Stimulated activated CD4-positive, alpha-beta T cell treated with anti-CD3 and anti-CD28 coated beads, Interleukin-15, amount 100 ng/mL, for 24 hours (primary cell): ENCODE measurements at places on chromosomes 4 and X.

DNA sequence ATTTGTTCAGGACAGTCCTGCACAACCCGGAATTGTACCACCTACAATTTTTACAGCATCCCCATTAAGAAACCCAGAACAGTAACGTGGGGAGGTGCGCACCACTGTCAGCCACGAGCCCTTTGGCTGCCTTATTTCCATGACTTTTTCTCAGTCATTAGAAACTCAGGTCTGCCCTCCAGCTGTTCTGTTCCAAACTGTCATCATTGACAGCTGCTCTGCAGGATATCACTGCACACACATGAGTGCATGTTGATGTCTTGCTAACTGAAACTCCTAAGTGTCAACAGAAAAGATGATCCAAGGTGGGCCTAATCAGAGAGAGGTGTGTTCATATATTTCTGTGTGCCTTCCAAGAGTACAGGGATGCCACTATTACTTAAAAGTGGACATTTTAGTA, 123.4 kb downstream of the PARM1 start:
- DNase-seq, result no peak

- peak; percentile 18 for DNase-seq
Observed at GRCh38 chr4:83285055-83285407, 433 bp upstream of the COQ2 start.

DNA sequence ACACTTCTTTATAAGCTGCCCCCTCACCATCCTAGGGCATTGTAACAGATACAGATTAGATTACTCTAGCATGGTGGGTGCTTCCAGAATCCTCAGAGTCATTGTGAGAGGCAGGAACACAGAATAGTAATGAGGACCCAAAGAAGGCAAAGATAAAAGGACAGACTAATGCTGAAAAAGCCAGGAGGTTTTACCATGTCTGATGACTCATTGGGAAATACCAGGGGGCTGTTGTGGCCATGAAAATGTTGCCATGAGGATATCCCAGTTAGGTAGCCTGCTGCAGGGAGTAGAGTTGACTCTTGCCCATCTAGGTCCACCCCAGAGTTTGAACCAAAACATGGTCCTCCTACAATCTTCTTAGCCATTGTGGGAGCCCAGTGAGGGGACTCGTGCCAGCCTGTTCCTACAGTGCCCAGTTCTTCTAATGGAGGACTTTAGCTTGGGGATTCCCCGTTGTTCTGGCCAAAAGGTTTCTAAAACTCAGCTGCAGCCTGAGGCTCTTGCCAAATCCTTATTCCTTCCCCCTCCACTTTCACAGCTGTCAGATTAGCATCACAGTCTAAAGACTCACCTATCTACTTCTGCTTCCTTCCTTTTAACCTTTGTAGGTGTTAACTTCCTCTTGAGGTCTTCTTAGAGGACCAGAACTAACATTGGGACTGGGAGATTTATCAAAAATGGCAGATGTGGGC, 586.0 kb upstream of the AADAT start:
- no peak for DNase-seq

DNA sequence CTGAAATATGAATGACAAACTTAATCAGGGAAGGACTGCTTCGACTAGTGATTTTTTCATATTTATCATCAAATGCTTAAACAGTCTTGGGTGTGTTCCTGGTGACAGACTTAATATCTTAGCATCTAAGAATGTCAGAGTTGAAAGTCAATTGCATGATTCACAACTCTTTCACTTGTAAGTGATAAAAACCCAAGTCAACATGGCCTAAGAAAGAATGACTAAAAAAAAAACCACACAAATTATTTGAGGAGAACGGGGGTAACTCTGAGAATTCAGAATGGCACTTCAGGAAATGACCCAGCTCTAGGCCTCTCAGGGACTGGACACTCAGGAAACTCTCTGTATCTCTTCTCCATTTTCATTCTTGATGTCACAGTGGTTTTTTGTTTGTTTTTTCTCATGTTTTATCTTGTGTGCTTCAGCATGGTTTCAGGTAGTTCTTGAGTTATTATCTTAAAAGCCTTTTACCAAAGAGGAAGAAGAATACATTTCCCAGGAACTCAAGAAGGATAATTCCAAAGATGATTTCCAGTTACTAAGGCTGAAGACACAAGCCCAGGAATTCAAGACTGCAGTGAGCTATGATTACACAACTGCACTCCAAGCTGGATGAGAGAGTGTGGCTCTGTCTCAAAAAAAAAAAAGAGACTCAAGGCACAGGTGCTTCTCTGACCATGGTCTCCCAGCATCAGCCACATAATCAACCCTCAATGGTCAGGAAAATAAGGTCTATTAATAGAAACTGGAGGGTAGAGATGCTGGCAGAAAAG, 1697.8 kb upstream of the IGFBP7 start:
- no peak for DNase-seq

DNA sequence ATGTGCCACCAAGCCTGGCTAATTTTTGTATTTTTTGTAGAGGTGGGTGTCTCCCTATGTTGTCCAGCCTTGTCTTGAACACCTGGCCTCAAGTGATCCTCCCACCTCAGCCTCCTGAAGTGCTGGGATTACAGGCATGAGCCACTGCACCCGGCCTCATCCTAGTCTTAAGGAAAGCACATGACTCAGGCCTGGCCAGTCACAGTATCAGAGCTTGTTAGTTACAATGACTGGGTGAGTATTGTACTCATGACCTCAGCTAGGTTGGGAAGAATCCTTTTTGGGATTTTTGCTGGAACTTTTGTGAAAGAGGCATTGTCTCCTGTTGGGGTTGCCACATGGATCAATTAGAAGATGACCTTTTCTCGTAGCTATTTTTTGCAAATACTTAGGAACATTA, 292.8 kb downstream of the RAPGEF2 start:
- DNase-seq, result no peak

- peak; percentile 72 for DNase-seq
Observed at GRCh38 chrX:40108959-40109287, 11.2 kb upstream of the BCOR start.

GRCh38 chr4:12414181-12414812, 985.6 kb upstream of the HS3ST1 start:
- no peak for DNase-seq

DNA sequence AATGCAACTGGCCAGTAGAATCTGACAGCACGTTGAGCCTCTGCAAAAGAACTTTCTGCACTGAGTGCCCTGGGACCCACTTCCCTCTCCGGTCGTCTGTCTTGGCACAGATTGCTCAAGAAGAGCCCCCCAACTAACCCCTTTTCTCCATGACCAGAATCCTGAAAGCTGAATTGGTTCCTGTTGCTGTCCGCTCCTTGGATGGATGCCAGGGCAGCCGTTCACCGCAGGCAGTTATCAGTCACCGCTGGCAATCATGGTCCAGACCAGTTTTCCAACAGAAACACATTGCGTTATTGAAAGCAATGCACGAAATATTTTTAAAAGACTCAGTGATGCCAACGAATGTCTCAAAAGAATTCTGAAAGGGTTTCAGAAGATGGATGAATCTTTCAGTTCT, 733.7 kb upstream of the FRG1 start:
- DNase-seq, result no peak

DNA sequence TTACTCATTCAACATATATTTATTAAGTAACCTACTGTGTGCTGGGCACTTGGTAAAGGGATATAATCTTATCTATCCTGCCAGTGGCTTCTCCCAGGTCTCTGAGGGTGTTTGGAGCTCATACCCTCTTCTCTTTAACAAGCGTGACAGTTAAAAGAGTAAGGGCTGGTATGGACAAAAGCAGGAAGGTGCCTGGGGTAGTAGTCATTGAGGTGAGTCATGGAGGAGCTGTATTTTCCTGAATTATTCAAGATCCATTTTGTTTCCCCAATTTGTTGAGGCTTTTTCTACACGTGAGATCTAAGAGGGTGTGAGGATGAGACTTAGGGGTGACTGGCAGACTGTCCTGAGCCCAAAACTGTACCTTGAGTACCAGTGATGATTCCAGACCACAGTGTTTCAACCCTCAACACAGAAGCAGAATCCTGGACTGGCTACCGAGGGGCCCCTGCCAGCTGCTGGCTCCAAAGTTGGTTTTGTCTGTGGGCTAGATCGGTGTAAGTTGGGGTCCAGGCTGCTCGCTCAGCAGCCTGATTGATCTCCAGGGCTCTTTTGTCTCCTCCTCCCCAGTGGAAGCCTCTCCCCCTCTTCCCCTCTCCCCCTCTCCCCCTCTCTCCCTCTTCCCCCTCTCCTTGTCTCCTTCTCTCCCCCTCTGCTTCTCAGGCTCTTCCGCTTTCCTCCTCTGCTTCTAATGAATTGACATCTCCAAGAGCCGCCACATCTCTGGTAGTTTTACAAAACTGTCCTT, at the start of gene DRP2:
DRP2 (plus strand) TSS at position 671 of the 748 bp plus-strand sequence. CDS start 11,862 bp downstream, outside the sequence.
- DNase-seq, result no peak

GRCh38 chr4:38292529-38292928, 332.3 kb downstream of the PTTG2 start:
- no peak for DNase-seq

DNA sequence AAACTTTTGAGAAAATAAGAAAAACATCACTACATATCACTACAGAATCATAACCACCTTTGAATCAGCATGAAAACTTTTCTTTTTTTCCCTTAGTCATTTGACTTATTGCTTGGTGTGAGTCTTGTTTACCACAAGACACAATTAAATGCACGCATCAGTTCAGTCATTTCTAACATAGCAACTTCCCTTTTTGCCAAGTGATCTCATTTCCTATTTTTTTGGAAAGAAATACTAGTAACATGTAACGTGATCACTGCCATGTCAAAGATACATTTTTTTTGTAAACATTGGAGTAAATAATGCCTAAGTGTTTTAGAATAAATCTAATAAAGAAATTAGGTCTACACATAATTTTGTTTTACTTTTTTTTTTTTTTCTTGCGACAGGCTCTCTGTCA, 5.1 kb upstream of the CXCL8 start:
- DNase-seq, result no peak

DNA sequence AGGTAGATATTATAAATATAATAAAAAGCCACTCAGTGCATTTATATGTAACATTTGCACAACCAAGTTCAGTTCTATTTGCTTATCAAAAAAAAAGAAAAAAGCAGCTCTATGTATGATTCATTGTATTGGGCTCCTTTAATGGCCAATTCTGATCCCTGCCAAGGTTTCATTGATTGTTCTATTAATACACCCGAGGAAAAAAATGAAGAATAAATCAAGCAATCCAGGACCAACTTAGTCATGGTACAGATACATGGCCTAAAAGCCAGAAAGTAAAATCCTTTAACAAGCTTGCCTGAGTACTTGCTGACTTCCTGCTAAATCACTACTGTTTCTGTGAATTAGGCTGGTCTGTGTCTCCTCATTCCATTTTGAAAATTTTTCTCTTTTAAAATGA, 77.6 kb upstream of the PCDH7 start:
- no peak for DNase-seq

- no peak for DNase-seq
Observed at GRCh38 chr4:129218897-129219296, 122.9 kb downstream of the C4orf33 start.

- no peak for DNase-seq
Observed at GRCh38 chr4:13218326-13218958, 265.7 kb downstream of the RAB28 start.

GRCh38 chrX:20267931-20268701, 1.4 kb upstream of the RPS6KA3 start:
- DNase-seq, result peak; percentile 8

GRCh38 chr4:29711226-29711625, 1008.9 kb upstream of the PCDH7 start:
- no peak for DNase-seq

DNA sequence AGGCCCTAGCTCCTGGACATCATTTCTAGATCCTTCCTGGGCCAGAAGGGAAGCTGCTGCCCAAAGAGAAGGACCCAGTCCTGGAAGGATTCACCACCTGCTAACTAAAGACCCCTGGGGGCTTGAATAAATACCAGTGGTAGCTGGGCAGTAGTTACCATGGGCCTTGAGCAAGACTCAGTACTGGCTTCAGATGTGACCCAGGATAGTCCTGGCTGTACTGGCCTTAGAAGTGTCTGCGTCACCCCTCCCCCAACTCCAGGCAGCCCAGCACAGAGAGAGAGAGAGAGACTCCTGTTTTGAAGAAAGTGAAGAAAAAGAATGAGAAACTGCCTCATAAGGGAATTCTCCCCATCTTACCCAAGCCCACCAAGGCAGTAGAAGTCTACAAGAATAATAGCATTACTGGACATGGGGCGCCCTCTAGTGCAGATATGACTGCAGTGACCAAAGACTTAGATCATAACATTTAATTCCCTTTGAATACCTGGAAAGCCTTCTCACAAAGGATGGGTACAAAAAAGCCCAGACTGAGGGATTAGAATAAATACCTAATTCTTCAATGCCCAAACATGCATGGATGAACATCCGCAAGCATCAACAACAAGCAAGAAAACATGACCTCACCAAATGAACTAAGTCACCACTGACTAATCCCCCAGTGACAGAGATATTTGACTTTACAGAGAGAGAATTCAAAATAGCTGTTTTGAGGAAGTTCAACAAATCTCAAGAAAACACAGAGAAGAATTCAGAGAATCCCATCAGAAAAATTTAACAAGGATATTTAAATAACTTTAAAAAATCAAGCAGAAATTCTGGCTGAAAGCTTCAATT, 171.8 kb downstream of the HNRNPD start:
- DNase-seq, result peak; percentile 65

GRCh38 chr4:84915396-84915780, 51.1 kb downstream of the WDFY3 start:
- no peak for DNase-seq

DNA sequence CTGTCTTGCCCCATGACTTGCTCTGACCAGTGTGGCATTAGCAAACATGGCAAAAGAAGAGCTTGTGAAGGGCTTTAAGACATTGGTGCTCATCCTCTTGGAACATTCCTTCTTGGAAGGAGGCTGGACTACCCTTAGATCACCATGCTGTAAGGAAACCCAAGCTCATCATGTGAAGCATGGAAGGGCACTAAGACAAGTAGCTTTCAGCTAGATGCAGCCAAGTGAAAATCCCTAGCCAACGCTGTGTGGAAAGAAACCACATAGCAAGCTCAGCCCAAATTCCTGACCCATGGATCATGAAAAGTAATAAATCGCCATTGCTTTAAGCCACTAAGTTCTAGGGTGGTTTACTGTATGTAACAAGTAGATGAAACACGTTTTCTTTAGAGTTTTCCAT, 12.4 kb upstream of the PACRGL start:
- no peak for DNase-seq

DNA sequence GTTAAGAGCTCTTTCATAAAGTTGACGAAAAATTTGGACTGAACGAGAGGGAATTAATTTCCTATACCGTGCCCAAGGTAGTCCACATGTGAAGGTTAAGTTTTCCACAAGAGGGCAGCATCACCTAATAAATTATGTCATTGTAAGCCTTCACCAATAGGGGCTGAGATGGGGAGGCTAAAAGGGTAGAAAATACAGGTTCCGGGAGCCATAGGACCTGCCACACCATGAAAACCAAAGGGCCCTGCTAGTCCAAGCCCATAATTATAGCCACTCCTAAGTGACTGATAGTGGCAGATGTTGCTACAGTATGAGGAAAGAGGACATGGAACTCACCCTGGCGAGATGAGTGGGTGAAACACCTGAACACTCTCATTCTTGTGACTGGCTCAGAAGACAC, 122.2 kb downstream of the SHROOM4 start:
- DNase-seq, result peak; percentile 1

DNA sequence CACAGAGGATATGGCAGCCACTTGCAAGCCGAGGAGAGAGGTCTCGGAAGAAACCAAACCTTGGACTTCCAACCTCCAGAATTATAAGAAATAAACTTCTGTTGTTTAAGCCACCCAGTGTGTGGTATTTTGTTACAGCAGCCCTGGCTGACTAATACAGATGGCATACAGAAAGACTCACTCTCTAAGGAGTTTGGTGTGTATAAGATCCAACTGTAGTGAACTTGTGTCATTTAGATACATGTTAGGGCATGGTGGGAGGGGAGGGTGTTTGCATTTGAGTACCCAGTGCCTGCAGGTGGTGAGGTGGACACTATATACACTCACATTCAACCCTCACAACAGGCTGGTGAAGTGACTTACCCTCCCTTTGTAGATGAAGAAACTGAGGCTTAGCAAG, 233.2 kb upstream of the KLF3 start:
- no peak for DNase-seq
